Left kidney (tissue), 8 donors: ENCODE measurements at places on chromosomes 6 and 20. TPM values are rescaled to one million over a fixed set of nuclear protein-coding genes. Genes with fewer than 3 reads are reported as not detected.

PNLDC1 gene
- polyA plus RNA-seq, result 0.07 TPM

NRM gene
- polyA plus RNA-seq, result 38.1 TPM

DNA sequence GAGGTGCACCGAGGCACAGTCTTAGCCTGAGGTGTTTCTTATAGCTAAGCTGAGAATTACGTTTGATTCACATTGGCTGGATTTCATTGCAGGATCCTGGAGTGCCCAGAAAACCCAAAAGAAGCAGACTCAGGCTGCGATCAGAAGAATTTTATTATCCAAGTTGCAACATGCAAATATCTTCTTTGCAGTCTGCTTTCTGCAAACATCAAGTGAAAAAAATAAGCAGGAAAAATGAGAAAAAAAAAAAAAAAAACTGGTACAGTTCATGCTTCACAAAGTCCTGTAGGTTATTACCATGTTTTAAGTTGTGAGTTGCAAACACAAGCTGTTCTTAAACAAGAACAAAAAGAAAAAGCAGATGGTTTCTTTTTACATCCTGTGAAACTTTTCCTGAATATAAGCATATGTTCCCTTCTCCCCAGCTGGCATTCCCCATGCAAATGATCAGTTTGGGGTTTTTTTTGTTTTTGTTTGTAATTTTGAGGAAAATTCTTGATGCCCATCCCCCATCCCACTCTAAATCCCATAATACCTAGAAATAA is 349.0 kb downstream of the CBLN4 start:
- DNase-seq, result no peak

DNA sequence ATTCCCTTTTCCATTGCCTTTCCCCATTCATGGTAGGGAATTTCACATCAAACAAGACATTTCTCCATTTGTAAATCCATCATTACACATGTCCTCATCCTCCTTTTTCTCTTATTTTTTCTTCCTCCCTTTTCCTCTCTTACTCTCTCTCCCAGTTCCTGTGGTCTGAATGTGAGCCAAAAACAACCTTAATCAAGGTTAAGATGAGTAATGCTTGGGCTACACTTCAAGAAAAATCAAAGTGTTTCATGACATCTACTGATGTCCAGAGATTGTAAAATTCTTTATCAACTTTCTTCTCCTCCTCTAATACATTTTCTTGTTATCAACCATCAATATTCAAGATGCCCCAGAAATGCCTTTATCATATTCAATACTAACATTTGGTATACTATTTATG is 208.0 kb upstream of the PRND start:
- DNase-seq, result no peak

DNA sequence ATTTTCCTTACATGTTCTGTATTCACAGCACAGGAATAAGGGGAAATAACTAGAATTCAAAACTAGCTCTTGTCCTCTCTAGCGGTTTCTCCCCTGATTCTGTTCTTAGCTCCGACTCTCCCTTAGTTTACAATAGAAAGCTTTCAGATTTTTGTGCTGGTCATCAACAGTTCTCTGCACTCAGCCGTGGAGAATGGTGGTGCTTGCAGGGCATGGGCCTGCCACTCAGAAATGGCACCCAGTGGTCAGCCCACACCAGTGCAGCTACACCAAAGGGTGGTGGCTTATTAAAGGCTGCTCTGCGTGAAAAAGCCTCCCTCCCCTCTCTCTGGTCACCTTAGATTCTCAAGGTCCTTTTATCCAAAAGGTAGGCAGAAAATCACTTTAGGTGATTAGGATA is 123.5 kb downstream of the SASH1 start:
- DNase-seq, result no peak

ARFGEF3 gene
- 8.5 TPM for polyA plus RNA-seq

APOM gene
- polyA plus RNA-seq, result 95.0 TPM

GRCh38 chr6:51116723-51117122 is 298.1 kb downstream of the TFAP2B start:
- no peak for DNase-seq

ZNF165 gene
- 4.9 TPM for polyA plus RNA-seq

LGSN gene
- polyA plus RNA-seq, result 1.4 TPM

MYB gene
- polyA plus RNA-seq, result 5.7 TPM

DNA sequence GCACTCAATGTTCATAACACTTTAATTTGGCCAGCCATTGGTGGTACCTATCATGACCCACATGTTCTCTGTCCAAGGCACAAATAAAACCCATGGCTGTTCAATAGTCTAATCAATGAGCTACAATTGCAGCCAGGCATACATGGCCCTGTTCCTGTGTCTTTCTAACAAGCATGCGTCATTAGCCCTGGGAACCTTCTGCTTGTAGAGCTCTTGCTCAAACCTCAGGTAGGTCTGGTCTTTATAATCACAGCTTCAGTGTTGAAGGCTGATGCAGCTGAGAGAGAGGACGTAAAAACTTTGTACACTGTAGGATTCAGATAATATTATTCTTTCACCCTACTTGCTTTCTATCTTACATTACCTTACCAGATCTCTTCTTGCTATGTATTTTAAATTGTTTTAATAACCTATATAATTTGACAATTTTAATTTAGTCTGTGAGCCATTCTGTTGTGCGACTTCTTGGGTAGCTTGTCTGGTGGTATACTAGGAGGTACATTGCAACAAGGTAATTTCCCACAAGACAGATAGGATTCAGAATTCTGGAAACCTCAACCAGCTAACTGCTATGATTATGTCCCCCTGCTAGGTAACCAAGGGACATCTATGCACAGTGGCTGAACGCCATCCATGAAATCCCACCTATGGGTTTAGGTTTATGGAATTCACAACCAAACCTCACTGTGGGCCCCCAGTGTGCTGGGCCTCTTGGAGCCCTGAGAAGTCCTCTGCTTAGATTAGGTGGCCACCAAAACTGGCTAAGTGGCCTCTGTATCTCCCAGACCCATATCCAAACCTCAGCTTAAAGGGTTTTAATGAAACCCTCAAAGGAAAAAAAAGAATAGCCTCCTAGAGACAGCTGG is 55.4 kb upstream of the RIPOR2 start:
- no peak for DNase-seq

FAM184A gene
- 16.1 TPM for polyA plus RNA-seq

SULF2 gene
- polyA plus RNA-seq, result 71.7 TPM

ID1 gene
- polyA plus RNA-seq, result 132 TPM

DNA sequence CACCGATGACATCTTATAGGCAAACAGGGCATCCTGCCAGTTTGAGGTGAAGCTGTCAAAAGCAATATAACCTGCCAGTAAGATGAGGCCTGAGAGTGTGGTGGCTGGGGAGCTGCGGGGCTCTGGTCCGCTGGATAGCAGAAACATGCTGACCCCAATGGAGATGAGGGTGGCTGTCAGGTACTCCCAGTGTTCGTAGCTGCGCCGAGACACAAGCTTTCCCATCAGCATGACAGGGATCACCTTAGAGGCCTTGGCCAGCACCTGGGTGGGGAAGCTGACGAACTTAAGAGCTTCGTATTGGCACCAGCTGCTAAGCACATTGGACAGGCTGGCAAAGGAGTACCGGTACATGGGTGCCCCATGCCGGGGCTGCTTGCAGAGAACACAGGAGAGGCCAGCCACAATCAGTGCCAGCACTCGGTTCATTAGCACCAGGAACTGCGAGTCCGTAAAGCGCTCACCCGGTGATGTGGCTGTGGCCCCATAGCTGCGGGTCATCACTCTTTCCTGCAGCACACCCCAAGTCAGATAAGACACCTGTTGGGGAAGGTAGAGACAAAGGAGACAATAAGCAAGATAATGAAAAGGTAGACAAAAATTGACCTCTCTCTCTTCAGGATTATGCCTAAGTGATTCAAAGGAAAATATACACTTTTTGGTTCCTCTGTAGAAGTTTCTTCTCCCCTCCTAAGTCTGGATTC is 2.1 kb downstream of the SLC35B2 start:
- no peak for DNase-seq

DNA sequence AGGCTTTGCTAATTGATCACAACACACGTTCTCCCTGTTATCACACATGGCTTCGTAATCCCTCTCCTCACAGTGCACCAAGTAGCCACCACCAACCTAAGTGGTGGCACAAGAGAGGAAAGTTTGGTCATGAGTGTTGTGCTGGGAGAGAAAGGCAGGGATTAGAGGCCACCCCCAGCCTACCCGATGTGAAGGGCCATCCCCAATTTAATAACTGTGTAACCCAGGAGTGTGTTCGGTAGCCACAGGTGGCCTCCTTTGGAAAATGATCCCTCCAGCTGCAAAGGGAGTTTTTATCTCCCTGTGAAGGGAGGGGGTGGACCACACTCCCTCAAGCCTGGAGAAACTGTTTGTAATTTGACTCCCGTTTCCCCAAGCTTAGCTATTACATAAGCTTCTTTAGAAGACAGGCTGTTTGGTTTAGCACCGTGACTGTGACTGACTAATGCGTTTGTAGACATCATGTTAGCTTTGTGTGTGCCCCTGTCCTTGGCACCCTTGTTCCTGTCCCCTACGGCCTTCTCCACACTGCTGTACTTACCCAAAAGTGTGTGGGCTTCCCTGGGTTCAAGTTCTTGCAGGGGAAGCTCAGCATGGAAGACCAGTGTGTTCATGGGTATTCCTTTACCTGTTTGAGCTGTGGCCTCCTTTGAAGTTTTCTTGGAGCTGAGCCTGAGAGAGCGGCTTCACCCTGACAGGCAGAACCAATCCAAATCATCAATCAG is 20.6 kb downstream of the PPP1R16B start:
- peak; percentile 76 for DNase-seq

C6orf141 gene
- 2.0 TPM for polyA plus RNA-seq

NR2E1 gene
- polyA plus RNA-seq, result not detected

- DNase-seq, result no peak
Measured at GRCh38 chr20:44618318-44618731, 33.2 kb downstream of the ADA start.

- DNase-seq, result no peak
Measured at GRCh38 chr20:33917831-33918525, 75.7 kb upstream of the RALY start.

DNA sequence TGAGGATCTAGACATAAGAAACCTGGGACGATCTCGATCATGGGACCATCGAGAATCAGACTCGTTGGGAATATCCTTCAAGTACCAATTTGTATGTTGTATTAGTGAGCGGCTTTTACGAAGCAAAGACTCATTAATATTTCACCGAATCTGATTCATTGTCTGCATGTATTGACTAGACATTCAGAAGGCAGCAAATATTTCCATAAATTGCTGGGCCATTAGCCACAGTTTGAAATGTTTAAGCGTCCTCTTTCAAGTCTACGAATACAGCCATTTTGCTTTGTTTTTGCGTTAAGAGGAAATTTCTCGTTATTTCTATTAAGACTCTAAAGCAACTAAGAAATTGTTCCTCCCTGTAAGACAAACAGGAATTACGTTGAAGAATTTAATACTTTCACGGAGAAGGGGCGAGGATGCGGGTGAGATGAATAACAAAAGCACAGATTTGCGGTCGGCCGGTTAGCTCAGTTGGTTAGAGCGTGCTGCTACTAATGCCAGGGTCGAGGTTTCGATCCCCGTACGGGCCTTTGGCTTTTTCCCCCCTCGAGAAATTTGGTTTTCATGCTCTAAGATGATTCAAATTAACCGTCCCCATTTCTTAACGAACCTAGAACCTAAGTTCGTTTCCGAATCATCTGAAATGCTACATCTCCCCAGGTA is 18.5 kb downstream of the POM121L2 start:
- DNase-seq, result no peak
